Right cardiac atrium (tissue), 5 donors: ENCODE measurements at places on chromosomes 5 and 9.

GRCh38 chr5:73528248-73528647 is 30.0 kb downstream of the BTF3 start:
- DNase-seq, result no peak

- DNase-seq, result no peak
These were observed 15.5 kb upstream of the NAA35 start for GRCh38 chr9:85925493-85925892.

GRCh38 chr5:151296974-151297373 is 6.6 kb downstream of the SLC36A3 start:
- no peak for DNase-seq

- DNase-seq, result peak; percentile 90
These were observed 1.5 kb upstream of the OLFM1 start for GRCh38 chr9:135085830-135086546.

DNA sequence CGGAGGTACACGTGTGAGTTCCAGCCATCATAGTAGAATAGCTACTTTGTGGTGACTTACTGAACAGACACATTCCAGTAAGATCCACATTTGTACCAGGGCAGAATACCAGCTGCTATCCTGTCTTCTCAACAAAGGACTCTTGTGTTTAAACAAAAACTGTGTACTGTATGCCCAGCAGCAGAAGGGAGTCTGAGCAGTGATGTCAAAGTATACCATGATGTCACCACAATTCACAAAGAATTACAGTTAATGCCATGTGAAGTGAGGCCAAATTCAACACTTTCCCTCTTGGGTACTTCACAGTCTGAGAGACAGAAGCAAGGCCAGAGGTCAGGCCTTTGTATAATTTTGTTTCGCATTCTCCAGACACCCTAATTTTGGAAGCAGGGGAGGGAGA is 137.0 kb downstream of the ADAMTSL1 start:
- DNase-seq, result no peak

- no peak for DNase-seq
These were observed 1.5 kb downstream of the CDH6 start for GRCh38 chr5:31194892-31195555.

- DNase-seq, result no peak
These were observed 51.2 kb downstream of the INVS start for GRCh38 chr9:100150214-100150613.

DNA sequence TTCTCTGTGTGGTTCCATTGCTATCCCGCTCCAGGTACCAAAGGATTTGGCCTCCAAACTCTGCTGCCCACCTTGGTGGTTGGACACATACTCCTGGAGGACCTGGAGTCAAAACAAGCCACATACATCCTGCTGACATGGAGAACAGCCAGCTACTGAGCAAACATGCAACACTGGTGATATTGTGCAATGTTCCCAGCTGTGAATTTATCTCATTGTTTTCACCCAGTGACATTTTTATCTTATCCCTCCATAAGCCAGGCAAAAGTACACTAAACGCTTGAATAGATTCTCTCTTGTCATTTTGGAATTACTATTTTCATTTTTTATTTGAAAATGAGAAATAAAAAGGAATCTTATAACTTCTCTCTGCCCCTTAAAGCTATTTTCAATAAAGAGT is 11.1 kb upstream of the CTSL start:
- no peak for DNase-seq

DNA sequence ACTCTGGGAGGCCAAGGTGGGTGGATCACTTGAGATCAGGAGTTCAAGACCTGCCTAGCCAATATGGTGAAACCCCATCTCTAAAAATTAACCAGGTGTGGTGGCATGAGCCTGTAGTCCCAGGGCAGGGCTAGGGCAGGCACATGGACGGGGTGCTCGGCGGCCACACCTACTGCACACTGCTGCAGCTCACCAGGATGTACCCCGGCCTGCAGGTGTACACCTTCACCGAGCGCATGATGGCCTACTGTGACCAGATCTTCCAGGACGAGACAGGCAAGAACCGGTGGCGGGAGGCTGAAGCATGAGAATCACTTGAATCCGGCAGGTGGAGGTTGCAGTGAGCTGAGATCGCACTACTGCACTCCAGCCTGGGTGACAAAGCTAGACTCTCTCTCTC is 3.2 kb downstream of the ST6GALNAC4 start:
- no peak for DNase-seq

- peak; percentile 70 for DNase-seq
These were observed 211.5 kb downstream of the GAPVD1 start for GRCh38 chr9:125472926-125473701.

- DNase-seq, result no peak
These were observed 40.3 kb downstream of the NUP188 start for GRCh38 chr9:128987805-128988204.

DNA sequence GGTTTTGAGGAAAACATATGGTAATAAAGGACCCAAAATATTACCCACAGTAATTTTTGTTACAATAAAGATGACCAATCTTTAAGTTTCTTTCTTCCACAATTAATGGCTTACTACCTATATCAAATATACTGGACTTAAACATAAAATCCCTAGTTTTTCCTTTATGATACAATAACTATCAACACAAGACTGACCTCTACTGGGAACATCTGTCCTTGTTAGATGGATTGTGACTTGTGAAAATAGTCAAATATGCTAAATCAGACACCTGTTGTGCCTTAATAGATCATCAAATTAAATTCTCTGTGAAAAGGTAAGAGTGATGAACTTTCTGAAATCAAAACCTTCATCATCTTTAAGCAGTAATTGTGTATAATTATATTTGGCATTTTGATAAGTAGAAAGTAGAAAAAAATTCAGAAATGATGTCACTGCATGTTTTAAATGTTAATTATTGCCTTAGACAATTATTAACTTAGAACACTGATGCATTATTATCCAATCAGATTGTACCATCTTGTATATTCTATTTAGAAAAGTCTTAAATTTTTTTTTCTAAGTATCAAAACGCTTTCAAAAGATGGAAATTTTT is 113.6 kb downstream of the DEPDC1B start:
- no peak for DNase-seq

- DNase-seq, result no peak
These were observed 100.9 kb upstream of the PTGER4 start for GRCh38 chr5:40578501-40579451.

GRCh38 chr5:19927170-19927569 is 60.8 kb downstream of the CDH18 start:
- DNase-seq, result no peak

DNA sequence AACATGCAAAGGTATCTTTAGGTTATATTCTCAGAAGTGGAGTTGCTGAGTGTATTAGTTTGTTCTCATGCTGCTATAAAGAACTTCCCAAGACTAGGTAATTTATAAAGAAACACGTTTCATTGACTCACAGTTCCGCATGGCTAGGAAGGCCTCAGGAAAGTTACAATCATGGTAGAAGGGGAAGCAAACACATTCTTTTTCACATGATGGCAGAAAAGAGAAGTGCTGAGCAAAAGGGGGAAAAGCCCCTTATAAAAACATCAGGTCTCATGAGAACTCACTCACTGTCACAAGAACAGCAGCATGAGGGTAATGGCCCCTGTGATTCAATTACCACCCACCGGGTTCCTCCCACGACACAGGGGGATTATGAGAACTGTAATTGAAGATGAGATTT is 163.6 kb upstream of the PRLR start:
- no peak for DNase-seq

GRCh38 chr5:88602584-88602983 is 280.4 kb downstream of the MEF2C start:
- no peak for DNase-seq

GRCh38 chr5:93328833-93329232 is 252.2 kb downstream of the NR2F1-AS1 start:
- no peak for DNase-seq

- no peak for DNase-seq
These were observed 290.0 kb downstream of the CETN3 start for GRCh38 chr5:90119531-90119971.

- DNase-seq, result no peak
These were observed 3.2 kb upstream of the TNC start for GRCh38 chr9:115121181-115121580.

- DNase-seq, result peak; percentile 58
These were observed 72.3 kb downstream of the ZNF366 start for GRCh38 chr5:72434781-72435437.

- no peak for DNase-seq
These were observed 43.3 kb downstream of the ZNF618 start for GRCh38 chr9:113919382-113919781.

- no peak for DNase-seq
These were observed 67.1 kb downstream of the LHX2 start for GRCh38 chr9:124078641-124079040.

- no peak for DNase-seq
These were observed 182.3 kb downstream of the IRX2 start for GRCh38 chr5:2569176-2569575.

DNA sequence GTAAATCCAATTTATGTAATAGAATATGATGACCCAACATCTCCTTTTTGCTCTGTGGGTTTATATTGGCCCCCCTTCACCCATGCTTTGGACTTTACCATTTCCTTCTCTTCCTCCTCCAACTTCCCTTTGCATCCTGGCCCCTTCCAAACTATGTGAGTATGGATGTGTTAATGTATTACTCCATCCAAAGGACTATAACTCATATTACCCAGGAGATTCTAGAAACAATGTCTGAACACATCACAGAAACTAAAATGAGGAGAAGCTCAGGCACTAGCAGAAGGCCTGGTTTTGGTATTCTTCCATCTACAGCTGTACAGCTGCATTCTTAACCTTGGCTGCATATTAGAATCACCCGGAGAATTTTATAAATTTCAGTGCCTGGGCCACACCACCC is 110.7 kb downstream of the PDE4D start:
- no peak for DNase-seq

- DNase-seq, result no peak
These were observed 115.7 kb downstream of the PPP2R2B start for GRCh38 chr5:146762830-146763229.

GRCh38 chr5:16547200-16547842 is 69.5 kb downstream of the RETREG1 start:
- no peak for DNase-seq

DNA sequence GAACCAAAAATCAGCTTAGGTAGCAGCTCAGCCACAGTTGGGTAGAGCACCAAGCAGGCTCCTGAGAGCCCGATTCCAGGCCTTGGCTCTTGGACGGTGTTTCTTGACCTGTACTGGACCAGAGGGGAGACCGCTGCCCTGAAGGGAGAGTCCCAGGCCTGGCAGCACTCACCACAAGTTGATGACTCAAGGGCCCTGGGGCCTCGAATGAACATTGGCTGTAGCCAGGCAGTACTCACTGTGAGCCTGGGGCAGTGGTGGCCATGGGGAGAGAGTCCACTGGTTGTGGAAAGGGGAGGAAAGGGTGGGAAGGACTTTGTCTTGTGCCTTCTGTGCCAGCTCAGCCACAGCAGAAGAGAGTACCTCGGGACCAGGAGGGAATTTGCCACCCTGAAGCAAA is 166.1 kb downstream of the EDIL3 start:
- peak; percentile 44 for DNase-seq

- no peak for DNase-seq
These were observed 642.3 kb downstream of the DMRTA1 start for GRCh38 chr9:23088932-23089364.

DNA sequence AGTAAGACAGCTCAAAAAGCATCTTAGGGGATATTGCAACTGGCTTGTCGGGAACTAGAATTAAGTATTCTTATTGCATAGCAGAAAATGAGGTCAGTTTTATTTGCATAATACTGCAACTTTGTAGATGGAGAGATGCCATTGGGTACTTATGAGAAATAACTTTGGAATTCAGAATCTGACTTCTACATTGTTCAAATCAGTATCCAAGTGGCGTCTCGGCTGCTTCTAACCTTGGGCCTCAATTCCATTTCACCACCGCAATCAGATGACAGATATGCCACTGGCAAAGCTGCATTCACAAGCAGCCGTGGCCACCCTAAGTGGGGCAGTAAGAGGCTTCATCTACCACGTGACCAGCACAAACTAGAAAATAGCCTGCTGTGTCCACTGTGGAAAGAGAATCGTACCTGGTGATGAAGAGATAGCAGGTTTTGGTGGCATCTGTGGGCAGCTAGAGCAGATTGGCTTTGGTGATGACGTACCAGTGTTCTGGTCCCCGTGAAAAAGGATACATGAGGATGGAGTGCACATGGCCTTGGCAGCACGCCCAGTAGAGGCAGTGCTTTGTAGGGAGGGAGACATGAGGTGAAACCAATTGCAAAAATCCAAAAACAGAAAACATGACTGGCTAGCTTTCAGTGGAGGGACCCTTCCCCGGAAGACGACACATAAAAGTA is 116.6 kb downstream of the KLHL3 start:
- DNase-seq, result peak; percentile 79

DNA sequence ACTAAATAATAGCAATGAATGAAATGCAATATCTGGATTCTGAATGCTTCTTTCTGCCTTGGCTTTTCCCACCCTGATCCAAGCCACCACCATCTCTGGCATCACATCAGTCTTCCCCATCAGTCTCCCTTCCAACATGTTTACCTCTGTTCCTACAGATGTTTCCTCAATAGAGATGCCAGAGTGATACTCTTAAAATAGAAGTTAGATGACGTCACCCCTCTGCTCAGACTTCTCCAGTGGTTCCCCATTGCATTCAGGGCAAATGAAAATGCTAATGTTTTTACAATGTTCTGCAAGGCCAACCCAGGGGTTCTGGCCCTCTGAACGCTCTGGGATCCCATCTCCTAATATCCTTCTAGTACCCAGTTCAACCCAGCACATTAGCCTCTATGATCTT is 305.8 kb downstream of the TRIM32 start:
- DNase-seq, result no peak

- DNase-seq, result no peak
These were observed 48.8 kb downstream of the ACER2 start for GRCh38 chr9:19457693-19458009.

DNA sequence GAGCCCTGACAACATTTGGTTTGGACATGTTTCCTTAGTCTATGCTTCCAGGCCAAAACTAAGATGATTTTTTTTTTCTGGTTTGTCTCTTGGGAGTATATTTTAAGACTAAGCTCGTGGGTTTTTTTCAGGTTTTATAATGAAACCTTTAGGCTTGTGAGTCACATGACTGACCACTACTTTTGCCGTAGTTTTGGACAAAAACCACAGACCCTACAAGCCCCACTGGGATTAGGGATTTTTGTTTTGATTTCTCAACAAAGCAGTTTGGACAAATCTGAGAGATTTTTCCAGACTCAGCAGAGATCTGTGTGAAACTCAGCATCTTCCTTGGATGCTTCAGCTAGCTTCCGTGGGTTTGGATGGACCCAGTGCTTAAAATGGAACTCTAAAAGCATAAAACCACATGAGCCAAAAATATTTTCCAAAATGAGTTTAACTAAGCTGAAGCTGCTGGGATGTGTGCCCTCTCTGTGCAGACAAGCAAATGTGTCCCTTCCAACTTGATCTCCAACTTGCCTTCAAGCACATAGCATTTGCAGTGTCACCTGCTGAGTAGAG is 70.3 kb upstream of the SMIM15 start:
- DNase-seq, result no peak
